ENCODE measurements at places on chromosomes 12 and 14. TPM values are rescaled to one million over a fixed set of nuclear protein-coding genes. Genes with fewer than 3 reads are reported as not detected.

Gene IL22
- total RNA-seq: not detected

DNA sequence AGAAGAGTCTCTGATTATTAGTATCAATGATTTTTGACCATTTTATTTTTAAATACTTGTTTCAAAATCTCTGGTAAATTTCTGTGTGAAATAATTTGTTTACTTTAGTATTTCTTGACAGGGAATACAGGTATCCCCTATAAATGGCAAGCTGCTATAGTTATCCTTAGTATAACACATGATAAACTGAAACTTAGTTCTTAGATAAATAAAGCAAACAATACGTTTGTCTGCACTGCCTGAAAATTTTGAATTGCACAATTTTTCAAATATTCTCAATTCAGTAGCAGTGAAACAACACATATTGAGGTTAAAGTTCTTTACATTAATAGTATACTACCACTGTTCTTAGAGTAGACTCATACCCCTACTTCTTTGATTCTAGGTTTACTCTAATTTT is 26.9 kb downstream of the CNOT2 start:
- H3K4me1 ChIP-seq: no peaks in the 10 kb centered on the region
- H3K27me3 ChIP-seq: no peaks in the 10 kb centered on the region
- no peak overlapping the region for H3K4me3 ChIP-seq
- H3K27ac ChIP-seq: no peak overlapping the region
- DNase-seq: no peak
- 0 out of 2 replicates have a peak, but pooled peaks cover 4% of the 10 kb centered on the region for H3K36me3 ChIP-seq

Gene GSC
- not detected for total RNA-seq

Gene CLEC4C
- 0.26 TPM for total RNA-seq

Gene FAIM2
- 0.42 TPM for total RNA-seq

DNA sequence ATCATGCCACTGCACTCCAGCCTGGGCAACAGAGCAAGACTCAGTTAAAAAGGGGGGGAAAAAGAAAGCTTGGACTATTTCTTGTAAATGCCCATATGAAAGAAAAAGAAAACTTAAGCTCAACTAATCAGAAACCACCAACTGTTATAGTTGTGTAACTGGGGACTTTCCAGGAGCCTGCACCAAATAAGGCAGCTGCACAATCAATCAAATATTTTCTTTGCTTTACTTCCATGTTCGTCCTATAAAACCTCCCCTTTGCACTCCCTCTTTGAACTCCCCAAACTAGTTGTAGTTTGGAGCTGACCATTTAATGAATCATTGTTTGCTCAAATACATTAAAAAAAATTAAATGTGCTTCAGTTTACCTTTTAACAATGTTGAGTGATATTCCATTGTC is 54.9 kb downstream of the OTOGL start:
- no peak for DNase-seq
- H3K4me1 ChIP-seq: no peaks in the 10 kb centered on the region
- H3K27ac ChIP-seq: no peak overlapping the region
- H3K4me3 ChIP-seq: no peak overlapping the region
- no peaks in the 10 kb centered on the region for H3K27me3 ChIP-seq

Gene DPY19L2
- 4.9 TPM for total RNA-seq

Gene ZFHX2
- total RNA-seq: 19.4 TPM

DNA sequence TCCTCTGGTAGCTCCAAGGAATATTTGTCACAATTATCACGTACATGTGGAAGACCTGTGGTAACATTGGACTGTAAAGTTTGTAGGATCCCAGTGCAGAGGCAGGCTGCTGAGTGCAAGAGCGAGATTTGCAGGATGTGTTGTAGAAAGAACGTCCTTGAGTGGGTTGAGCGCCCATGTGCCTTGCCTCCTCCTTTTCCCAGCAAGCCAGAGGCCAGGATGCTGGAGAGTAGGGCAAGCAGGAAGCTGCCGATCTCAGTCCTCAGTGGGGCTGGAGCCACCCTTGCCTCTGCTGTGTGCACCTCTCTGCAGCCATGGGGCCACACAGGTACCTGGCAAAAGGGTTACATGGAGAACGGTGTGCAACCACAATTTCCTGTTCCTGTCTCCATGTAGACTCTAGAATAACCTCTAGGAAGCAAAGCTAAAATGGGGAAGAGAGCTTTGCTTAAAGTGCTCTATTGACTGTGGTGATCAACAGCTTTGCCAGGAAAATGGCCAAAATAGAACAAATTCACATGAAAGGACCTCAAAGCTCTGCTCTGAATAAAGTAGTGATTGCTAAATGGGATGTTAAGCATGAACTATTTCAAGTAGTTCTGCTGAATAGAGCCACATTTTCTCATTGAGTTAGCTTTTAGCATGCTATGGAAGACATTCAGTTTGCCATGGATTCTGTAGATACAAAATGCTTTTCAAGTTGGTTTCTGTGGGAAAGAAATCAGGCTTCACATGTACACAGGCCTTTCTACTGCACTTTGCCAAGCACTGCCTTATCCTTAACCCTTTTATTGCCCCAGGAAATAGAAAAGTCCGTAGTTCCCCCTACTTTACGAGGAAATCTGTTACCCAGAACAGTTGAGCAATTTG is 37.4 kb downstream of the ANKRD9 start:
- no peaks in the 10 kb centered on the region for H3K27me3 ChIP-seq
- no peak overlapping the region for H3K27ac ChIP-seq
- no peaks in the 10 kb centered on the region for H3K36me3 ChIP-seq
- H3K4me3 ChIP-seq: no peak overlapping the region
- H3K4me1 ChIP-seq: no peaks in the 10 kb centered on the region

- H3K4me3 ChIP-seq: no peak overlapping the region
- no peaks in the 10 kb centered on the region for H3K4me1 ChIP-seq
- no peaks in the 10 kb centered on the region for H3K27me3 ChIP-seq
- H3K27ac ChIP-seq: no peak overlapping the region
- no peaks in the 10 kb centered on the region for H3K36me3 ChIP-seq
- no peak for DNase-seq
These were observed 30.9 kb downstream of the GPR137C start for GRCh38 chr14:52583544-52583943.

- H3K27ac ChIP-seq: no peak overlapping the region
- H3K27me3 ChIP-seq: no peaks in the 10 kb centered on the region
- peak; percentile 12 for DNase-seq
These were observed 3.2 kb downstream of the SERPINA9 start for GRCh38 chr14:94472842-94473241.

- no peak overlapping the region for H3K27ac ChIP-seq
- H3K4me3 ChIP-seq: no peak overlapping the region
- no peaks in the 10 kb centered on the region for H3K4me1 ChIP-seq
- H3K27me3 ChIP-seq: no peaks in the 10 kb centered on the region
- DNase-seq: no peak
- no peaks in the 10 kb centered on the region for H3K36me3 ChIP-seq
These were observed 6.3 kb upstream of the TPCN1 start for GRCh38 chr12:113214895-113215400.

DNA sequence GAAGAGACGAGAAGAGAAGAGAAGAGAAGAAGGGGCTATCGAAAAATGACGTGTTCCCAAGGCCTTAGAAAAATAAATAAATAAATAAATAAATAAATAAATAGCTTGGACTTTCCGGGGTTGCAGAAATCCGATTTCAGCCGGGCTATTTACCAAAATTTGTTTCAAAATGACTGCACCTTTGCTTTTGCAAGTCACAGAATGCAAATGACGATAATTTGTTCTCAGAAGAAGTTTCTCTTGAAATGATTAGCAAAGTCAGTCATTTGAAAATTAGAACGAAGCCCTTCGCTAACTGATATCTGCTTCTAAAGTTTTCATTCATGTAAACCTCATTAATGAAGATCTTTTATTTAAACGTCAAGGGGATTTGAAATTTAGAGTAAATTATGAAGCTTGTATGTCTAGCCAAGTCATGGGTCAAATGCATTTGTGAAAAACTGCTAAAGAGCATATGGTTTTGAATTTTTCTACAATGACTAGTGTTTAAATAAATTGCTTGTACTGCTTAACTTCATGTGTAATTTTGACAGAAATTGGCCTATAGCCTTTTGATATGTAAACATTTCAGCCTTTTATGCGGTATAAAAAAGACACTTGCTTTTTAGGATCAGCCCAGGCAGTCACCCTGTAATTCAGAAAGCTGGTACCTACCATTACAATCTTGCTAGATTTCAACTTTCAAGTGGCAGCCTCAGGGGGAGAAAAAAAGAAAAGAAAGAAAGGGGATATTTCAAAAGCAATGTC is 4.6 kb upstream of the GSC start:
- DNase-seq: no peak
- H3K27me3 ChIP-seq: peaks cover 64% of the 10 kb centered on the region
- H3K27ac ChIP-seq: no peak overlapping the region
- H3K36me3 ChIP-seq: no peaks in the 10 kb centered on the region

GRCh38 chr12:13000616-13000924 is 505 bp upstream of the HEBP1 start:
- peak overlapping the region; percentile 96 for H3K4me3 ChIP-seq
- no peak for DNase-seq

Gene RPGRIP1
- 0.59 TPM for total RNA-seq

Gene ARMH4
- total RNA-seq: 42.6 TPM

- no peak for DNase-seq
- H3K27ac ChIP-seq: no peak overlapping the region
- H3K4me3 ChIP-seq: no peak overlapping the region
- no peaks in the 10 kb centered on the region for H3K27me3 ChIP-seq
These were observed 74.2 kb downstream of the PRORP start for GRCh38 chr14:35196571-35196970.

Gene ADAM20
- total RNA-seq: 0.28 TPM

Gene SERPINA12
- total RNA-seq: not detected

Gene SLC7A7
- total RNA-seq: 3.1 TPM

GRCh38 chr14:68896132-68896531 is 83.0 kb downstream of the ACTN1 start:
- no peaks in the 10 kb centered on the region for H3K27me3 ChIP-seq
- no peaks in the 10 kb centered on the region for H3K4me1 ChIP-seq
- H3K4me3 ChIP-seq: no peak overlapping the region
- no peak for DNase-seq
- peaks cover 37% of the 10 kb centered on the region for H3K36me3 ChIP-seq

Gene KRT79
- total RNA-seq: not detected

GRCh38 chr12:101793401-101793800 is 37.4 kb downstream of the GNPTAB start:
- no peak for DNase-seq
- no peaks in the 10 kb centered on the region for H3K27me3 ChIP-seq
- H3K27ac ChIP-seq: no peak overlapping the region
- H3K4me1 ChIP-seq: no peaks in the 10 kb centered on the region

- no peak overlapping the region for H3K27ac ChIP-seq
- H3K4me3 ChIP-seq: no peak overlapping the region
- H3K27me3 ChIP-seq: no peaks in the 10 kb centered on the region
- 0 out of 2 replicates have a peak, but pooled peaks cover 3% of the 10 kb centered on the region for H3K4me1 ChIP-seq
These were observed 1.9 kb upstream of the SCFD1 start for GRCh38 chr14:30620178-30620577.

DNA sequence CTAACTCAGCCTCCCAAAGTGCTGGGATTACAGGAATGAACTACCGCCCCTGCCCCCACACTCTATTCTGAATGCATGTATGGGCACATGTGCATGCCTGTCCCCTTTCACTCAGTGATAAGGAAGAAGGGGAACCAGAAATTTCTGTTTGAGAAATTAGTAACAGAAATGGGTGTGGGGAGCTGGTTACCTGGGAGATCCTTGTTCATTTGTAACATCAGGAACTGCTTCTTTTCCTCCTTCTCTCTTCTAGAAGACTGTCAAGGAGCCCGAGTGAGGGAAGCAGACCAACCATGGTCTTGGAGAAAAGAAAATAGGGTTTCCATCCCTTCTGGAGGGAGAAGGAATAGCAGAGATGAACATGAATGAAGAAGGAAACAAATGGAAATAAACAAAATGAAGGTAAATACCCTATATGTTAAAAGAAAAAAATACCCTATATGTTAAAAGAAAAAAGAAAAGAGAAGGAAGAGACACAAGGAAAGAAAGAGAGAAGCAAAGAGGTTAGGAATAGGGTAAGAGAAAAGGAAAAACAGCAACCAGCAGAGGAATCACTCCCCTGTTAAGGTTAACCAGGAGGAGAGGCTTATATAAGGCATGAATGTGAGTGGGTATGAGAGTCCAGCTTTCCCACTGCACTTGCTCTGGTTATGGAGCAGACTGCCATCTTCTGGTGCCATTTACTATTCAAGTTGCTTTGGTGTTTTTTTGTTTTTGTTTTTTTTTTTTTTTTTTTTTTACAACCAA is 3.3 kb downstream of the PPP1R3E start:
- no peak overlapping the region for H3K27ac ChIP-seq
- H3K4me3 ChIP-seq: no peak overlapping the region
- DNase-seq: no peak
- H3K4me1 ChIP-seq: no peaks in the 10 kb centered on the region
- H3K36me3 ChIP-seq: no peaks in the 10 kb centered on the region

DNA sequence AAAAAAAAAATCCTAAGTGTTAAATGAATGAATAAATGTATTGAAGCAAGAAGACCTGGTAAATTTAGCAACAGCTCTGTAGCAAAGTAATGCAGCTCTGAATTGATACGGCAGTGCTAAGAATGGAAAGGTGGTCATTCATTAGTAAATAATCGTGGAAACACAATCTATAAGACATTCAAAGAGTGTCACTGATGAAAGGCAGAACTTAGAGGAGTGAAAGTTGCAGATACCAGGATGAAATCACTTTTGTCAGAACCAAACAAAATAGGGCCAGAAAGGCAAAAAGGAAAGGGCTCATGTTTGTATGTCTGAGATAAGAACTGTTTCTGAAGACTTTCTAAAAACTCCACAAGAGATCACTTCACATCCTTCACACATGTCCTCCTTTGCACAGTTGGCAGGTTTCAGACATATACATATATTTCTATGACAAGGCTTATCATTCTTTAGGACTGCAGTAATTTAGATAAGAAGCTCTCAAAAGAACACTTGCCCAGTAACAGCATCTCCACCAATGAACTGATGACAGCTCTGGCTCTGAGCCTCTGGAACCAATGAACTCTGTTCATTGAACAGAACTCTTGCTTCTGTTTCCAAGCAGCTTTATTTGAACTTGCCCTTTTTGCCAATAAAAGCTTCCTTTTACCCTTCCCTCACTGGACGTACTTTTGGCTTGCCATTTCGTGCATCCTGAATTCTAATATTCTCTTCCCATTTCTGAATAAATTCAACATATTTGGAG is 4.2 kb upstream of the LRR1 start:
- no peaks in the 10 kb centered on the region for H3K27me3 ChIP-seq
- no peak for DNase-seq
- no peaks in the 10 kb centered on the region for H3K4me1 ChIP-seq

DNA sequence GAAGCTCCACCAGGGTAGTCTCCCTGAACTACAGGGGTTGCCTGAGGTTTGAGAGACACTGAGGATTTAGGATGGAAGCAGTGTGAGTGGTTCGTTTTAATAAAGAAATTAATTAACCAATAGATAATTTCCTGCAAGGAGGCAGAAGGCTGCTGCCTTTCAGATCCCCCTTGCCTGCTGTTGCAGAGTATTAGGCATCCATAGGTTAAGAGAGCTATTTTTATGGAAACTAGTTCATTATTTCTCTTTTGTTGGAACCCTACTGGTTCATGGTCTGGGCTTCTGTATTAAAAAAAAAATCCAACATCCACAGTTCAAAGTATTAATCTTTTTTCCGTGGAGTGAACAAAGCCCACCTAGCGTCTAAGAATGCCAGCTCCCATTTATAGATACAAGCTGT is 50.5 kb upstream of the RTRAF start:
- H3K36me3 ChIP-seq: no peaks in the 10 kb centered on the region
- DNase-seq: no peak
- no peak overlapping the region for H3K27ac ChIP-seq
- no peak overlapping the region for H3K4me3 ChIP-seq
